ENCODE measurements at places on chromosomes 2 and 18. TPM values are rescaled to one million over a fixed set of nuclear protein-coding genes. Genes with fewer than 3 reads are reported as not detected.

Gene G6PC2
- total RNA-seq, result not detected

Gene PDE11A
- total RNA-seq, result not detected

Gene UGT1A8
- not detected for total RNA-seq

Gene GPBAR1
- total RNA-seq, result 37.8 TPM

Gene AGPS
- total RNA-seq, result 33.9 TPM

Gene CHRNA1
- total RNA-seq, result not detected

Gene MAP3K19
- not detected for total RNA-seq

Gene CLEC4F
- 0.44 TPM for total RNA-seq

Gene LGALSL
- 13.8 TPM for total RNA-seq

Gene RFX8
- total RNA-seq, result 2.6 TPM

Gene STPG4
- 2.6 TPM for total RNA-seq

Gene TTR
- not detected for total RNA-seq

Gene MRO
- 1.4 TPM for total RNA-seq

Gene SERPINB10
- 0.22 TPM for total RNA-seq

Gene SERPINB12
- total RNA-seq, result not detected

Gene SPHKAP
- not detected for total RNA-seq
